Hair follicle dermal papilla cell (primary cell): ENCODE measurements at places on chromosomes 13 and 19. TPM values are rescaled to one million over a fixed set of nuclear protein-coding genes. Genes with fewer than 3 reads are reported as not detected.

The KCTD15 gene
- 84.6 and 130 TPM in 2 replicates for total RNA-seq

The KRTDAP gene
- not detected in 2 replicates for total RNA-seq

The KLF1 gene
- total RNA-seq = not detected in 2 replicates

The SIGLEC12 gene
- not detected in 2 replicates for total RNA-seq

The ATP12A gene
- total RNA-seq = 0.12 and 0.32 TPM in 2 replicates

The LGALS4 gene
- not detected in 2 replicates for total RNA-seq

The ENOX1 gene
- total RNA-seq = 11.9 and 13.1 TPM in 2 replicates

The LSR gene
- 0.36 and 0.49 TPM in 2 replicates for total RNA-seq

The SYNGR4 gene
- not detected in 2 replicates for total RNA-seq

The ZNF729 gene
- total RNA-seq = not detected in 2 replicates

The PRODH2 gene
- total RNA-seq = not detected in 2 replicates

The COQ8B gene
- total RNA-seq = 39.1 and 52.5 TPM in 2 replicates
